ENCODE measurements at places on chromosomes 16 and 17.
A peak's percentile ranks its signal among the peaks of the same experiment; 100 is the strongest.

DNA sequence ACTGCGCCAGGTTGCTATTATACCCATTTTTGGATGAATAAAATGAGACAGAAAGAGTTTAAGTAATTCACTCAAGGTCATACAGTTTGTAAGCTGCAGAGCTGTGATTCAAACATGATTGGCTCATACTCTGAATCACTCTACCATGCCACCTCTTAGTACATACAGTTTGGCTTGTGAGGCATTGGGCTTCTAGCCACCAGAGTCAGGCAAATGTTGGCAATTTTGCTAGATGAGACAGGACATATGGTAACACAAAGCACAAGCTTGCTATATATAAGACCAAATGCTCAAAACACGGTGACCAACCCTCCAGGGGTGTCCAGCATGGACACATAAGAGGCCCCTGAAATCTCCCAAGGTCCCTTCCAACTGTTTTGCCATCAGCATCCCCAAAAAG, 236.0 kb upstream of the IRX5 start:
- no peaks in the 10 kb centered on the region for H3K36me3 ChIP-seq
- no peak overlapping the region for H3K27ac ChIP-seq
- no peak overlapping the region for H3K4me3 ChIP-seq
- H3K4me1 ChIP-seq: no peaks in the 10 kb centered on the region
- H3K27me3 ChIP-seq: no peaks in the 10 kb centered on the region

DNA sequence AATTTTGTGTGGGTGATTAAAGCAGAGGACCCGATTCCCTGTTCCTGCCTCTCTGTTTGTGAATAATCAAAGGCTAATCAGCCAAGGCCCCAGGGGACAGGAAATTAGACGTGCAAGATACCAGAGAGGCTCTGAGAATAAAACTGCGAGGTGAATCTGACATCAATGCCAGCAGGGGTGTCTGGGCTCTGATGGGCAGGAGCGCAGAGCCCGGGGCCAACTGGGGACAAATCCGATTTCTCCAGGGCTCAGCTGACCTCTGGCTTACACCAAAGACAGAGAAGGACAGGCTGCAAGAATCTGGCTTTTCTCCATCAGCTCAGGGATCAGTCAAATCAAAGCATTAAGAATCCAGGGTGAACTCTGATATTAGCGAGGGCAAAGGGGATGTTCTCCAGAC, 174.3 kb downstream of the XYLT1 start:
- H3K27me3 ChIP-seq: no peaks in the 10 kb centered on the region
- peaks cover 9% of the 10 kb centered on the region for H3K4me1 ChIP-seq
- H3K27ac ChIP-seq: no peak overlapping the region
- DNase-seq: no peak
- peaks cover 4% of the 10 kb centered on the region for H3K36me3 ChIP-seq

DNA sequence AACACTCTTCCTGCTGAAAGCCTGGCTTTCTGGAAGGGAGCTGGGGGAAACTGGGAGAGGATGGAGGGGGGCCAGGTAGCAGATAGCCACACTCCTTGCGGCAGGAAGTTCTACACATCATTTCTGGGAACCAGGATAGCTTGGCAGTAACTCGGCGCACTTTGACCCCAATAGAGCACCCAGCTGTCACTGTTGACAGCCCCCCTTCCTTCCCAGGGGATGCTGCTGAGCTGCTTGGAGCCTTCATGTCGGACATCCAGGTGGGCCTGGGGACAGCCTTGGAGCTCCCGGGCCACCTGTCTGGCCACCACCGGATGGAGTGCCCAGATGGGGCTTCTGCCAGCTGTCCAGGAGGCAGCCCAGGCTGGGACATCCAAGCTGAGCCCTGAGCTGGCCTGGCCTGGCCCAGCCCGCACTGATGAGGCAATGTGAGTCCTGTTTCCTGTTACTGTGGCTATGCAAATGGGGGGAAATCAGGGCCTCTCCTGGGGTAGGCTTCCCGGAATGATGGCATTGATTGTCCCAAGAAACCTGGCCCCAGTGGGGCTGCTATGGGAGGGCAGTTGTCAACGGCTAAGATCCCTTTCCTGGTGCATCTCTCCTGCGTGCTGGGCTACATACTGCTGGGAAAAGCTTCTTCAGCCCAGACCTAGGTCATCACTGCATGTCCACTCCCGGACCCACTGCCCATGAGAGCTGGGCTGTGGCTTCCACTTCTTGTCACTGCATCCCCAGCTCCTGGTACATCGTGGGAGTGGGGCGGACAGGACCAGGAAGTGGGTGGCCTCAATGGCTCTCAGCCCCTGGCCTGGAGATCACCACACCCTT, 50.0 kb downstream of the SOCS1 start:
- H3K27me3 ChIP-seq: no peaks in the 10 kb centered on the region
- no peak for DNase-seq
- peak overlapping the region; percentile 92 for H3K27ac ChIP-seq
- peak overlapping the region; percentile 31 for H3K4me3 ChIP-seq
- peaks cover 63% of the 10 kb centered on the region for H3K4me1 ChIP-seq

GRCh38 chr17:50151937-50152547, 1.6 kb upstream of the PPP1R9B start:
- peaks cover 33% of the 10 kb centered on the region for H3K4me1 ChIP-seq
- DNase-seq: peak; percentile 56
- peak overlapping the region; percentile 92 for H3K4me3 ChIP-seq
- H3K36me3 ChIP-seq: peaks cover 12% of the 10 kb centered on the region

GRCh38 chr17:17681744-17682292, 560 bp downstream of the RAI1 start:
- peaks cover 17% of the 10 kb centered on the region for H3K4me1 ChIP-seq
- H3K27me3 ChIP-seq: peaks cover 10% of the 10 kb centered on the region
- peak; percentile 20 for DNase-seq
- peaks cover 6% of the 10 kb centered on the region for H3K36me3 ChIP-seq

Measured in activated T-helper 1 cell treated with anti-CD3 and anti-CD28 coated beads, Interleukin-12 subunit alpha, Interleukin-12 subunit beta, Interleukin-2, Interleukin-4 antibody, amounts not matched to agents 30 ng/mL and 10 ng/mL and 1 ng/mL, durations not matched to agents 14 hours and 24 hours and 36 hours (primary cell).